NCI-H2171 (cell line): ENCODE measurements at places on chromosomes 1 and 21.

DNA sequence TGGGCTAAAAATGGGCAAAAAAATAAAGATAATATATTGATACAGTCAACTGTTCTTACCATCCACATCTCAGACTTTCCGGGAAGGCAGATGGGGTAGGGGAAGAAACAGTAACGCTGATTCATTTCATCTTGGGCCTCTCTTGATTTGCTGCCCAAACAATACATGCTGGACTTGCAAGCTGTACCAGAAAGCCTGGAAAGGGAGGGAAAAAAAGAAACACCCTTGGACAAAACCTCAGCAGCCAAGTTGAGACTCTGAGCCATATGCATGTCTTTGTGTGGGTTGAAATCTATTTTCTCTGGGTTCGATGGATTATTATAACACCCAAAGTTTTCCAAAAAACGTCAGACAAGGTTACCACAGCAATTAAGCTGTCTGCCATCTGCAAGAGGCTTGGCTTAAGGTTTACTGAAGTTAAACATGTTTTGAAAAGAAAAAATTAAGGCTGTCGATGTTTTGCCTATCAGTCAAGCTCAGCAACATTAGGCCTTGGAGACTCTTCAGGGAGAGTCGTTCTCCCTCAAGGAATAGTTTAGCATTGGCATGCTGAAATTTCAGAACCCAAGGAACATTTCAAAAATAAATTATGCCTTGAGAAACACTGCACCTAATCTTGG is 71.2 kb downstream of the PSMG1 start:
- no peak for DNase-seq

DNA sequence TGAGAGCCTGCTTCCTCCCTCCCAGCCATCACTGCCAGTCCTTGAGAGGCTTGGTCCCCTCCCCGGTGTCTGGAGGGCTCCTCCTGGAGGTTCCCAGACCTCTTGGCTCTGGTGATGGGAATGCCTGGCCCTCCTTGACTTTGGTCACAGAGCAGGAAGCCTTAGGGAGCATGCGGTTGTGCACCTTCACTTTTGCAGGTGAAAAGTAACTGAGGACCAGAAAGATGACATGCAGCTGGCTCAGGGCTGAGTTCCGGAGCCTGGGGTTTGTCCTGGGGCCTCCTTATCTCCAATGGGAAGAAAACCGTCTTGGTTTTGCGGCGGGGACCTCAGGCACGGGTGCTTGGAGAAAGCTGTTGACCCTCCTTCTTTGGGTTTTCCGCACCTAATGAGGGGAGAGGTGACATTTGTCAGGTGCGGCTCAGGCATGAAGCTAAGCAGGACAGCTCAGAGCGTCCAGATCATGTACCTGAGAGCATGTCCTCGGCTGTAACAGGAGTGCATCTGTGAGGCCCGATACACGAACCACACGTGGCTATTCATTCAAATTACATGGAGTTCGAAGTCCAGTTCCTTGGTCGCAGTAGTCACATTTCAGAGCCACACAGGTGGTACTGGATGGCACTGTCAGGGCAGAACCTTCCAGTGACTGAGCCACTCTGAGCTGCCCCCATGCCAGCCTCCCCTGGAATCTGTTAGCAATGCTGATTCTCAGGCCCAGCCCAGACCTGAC is 608 bp upstream of the MX2 start:
- no peak for DNase-seq

GRCh38 chr1:45412899-45413298 is 72.7 kb upstream of the MUTYH start:
- DNase-seq, result no peak

DNA sequence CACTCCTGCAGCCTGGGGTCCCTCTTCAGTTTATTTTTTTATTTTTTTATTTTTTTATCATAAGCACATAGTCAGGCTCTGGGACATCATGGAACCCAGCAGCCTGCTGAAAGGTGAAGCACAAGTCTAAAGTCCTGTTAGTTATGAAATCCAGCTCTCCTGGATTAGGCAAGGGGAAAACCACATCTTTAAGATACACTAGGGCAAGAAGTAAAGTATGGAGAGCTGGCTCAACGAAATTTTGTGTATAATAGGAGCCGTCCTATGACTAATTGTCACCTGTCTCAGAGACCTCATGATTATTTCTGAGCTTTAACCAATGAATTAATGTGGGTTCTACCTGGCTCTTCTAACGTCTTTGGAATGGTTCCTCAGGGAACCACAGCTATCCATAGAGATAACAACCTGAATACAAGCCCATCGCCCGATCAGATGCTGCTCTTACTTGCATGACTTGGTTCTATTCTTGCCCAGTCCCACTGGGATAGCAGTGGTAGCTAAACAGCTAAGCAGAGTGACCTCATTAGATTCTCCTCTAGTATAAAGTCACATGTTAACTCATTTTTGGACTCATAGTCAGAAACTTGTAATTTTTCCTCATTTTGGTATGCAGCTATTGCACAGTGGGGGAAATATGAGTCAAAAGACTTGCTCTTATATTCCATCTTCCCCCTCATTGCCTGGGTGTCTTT is 122.7 kb downstream of the LMO4 start:
- no peak for DNase-seq

- no peak for DNase-seq
Measured at GRCh38 chr1:115676498-115677181, 34.9 kb downstream of the VANGL1 start.

DNA sequence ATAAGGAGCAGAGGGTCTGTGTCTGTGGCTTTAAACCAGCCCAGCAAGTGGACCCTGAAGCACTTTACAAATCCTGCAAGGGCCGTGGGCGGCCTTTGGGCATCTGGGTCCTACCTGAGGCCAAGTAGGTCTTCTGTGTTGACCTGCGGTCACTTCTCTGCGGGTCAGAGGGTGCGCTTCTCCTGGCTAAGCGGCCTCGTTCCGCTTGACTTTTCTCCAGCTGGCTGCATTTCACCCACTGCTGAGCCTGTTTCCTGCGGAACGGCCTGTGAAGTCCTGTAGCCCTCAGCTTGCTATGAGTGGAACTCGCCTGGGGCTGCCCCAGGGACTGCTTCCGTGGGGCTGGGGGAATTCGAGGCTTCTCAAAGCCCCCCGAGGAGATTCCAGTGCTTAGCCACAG is 43.3 kb downstream of the SLC37A1 start:
- DNase-seq, result no peak

DNA sequence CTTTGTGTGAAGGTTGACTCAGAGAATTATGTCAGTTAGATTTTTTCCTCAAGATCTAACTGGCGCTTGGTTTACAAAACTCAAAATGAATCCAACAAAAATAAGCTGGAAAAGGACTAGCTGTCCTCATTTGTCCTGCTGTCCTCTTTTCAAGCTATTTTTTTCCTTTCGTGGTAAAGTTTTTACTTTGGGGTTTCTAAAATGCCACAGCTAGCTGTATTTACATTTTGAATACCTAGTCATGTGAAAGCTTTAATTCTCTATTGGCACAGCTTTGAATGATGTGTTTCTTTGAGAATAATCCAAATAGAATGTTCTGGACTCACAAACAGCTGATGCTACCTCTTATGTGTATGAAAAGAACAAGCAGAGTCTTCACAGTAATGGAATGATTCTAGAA is 673.6 kb upstream of the NR5A2 start:
- DNase-seq, result no peak

GRCh38 chr1:175839779-175840669 is 96.6 kb upstream of the TNR start:
- DNase-seq, result peak; percentile 13

DNA sequence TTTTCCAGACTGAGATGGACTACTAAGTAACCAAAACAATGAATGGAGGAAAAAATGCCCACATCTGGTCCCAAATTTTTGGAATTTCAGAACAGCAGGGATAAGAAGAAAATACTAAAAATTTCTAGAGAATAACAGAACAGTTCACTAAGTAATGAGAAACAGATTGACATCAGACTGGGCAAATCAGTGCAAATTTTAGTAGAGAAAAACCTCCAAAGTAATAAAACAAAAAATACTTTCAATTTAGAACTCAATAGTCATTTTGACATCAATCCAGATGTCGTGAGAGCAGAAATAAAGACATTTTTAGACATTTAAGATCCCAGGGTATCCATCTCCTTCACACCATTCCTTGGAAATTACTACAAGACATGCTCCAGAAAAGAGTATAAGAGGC is 39.3 kb downstream of the CRP start:
- no peak for DNase-seq

DNA sequence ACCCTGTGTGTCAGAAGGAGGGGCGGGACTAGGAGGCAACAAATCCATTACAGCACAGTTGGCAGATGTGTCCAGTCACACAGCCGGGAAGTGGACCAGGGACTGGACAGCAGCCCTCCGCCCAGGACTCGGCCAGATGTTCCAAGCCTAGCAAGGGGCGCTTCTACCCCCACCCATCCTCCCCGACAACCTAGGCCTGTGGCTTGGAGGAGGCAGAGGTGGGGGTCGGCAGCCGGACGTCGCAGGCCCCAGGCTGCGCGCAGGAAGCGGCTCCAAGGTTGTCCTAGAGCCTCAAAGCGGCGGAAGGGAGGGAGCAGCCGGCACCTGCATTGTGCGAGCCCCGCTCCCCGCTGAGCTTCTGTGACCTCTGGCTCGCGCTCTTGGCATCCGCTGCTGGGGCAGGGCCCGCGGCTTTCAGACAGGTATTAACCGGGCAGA is 20.6 kb upstream of the MYCL start:
- DNase-seq, result no peak

DNA sequence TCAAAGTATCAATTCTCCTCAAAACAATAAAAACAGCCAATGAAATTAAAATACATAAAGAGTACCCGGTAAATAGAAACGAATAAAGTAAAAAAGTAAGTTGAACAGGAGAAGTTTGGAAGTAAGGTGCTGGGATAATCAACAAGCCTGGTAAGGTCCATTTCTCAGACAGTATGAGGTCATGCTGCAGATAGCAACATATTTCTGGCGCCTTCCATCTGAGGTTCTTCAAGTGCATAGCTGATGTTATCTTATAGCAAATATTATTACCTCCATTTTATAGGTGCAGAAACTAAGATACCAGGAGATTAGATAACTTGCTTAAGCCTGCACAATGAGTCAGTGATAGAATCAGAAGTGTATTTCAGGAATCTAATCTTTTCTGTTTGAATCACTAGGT is 23.7 kb upstream of the CEP350 start:
- DNase-seq, result no peak

GRCh38 chr1:113247782-113248181 is 142.5 kb upstream of the MAGI3 start:
- DNase-seq, result no peak

DNA sequence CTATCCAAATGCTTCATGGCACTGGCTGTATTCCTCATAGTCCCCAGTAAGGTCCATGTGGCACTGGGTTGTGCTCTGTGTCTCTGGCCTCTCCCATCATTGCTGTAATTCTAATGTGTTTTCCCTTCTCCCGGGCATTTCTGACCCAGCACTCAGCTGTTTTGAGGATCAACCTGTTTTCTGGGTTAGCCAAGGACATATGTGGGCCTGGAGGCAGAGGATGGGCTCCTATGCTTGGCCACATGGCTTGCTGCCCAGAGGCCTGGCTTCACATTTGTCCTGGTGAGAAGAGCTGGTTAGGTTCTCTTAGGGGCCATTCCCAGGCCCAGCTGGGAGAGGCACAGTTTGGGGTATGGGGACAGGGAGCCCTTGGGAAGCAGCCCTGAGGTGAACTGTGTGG is 103.1 kb downstream of the FAM78B start:
- DNase-seq, result no peak

- peak; percentile 67 for DNase-seq
Measured at GRCh38 chr1:211734791-211735190, 59.4 kb upstream of the NEK2 start.

- DNase-seq, result no peak
Measured at GRCh38 chr1:202589190-202589930, 120.9 kb downstream of the SYT2 start.

DNA sequence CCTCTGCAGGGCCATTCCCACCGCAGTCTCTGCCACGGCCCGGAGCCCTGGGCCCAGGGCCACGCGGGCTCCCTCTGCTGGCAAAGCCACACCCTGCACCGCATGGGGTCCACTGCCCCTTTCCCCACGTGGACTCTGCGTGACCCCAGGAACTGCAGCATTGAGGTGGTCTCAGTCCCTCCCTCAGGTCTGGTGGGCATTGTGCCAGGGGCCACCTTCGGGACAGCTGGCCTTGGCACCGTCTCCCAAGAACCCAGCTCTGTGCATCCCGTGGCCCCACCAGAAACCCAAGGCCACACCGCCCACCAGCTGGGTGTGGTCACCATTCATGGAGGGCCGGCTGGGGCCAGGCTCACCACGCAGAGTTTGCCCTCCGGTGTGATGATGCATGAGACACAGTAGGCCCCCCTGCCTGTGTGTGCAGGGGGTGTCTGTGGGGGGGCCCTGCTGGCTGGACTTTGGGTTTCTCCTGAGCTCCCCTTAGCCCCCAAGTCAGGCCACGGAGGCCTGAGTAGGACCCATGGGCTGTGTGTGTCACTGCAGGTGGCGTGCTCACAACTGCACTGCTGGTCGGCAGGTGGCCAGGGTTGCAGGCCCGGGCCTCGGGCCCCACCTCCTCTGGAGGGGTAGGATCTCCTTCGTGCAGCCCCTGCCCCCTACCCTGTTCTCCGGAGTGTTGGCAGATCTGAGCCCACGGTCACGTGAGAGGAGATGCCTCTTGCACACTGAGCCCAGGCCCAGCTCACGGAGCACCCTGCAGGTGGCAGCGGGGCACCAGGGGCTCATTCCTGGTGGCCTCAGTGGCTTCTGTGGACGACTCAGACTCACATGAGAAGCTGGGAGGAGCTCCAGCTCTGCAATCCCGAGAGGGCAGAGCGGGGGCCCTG is 5.8 kb downstream of the VWA1 start:
- peak; percentile 48 for DNase-seq

DNA sequence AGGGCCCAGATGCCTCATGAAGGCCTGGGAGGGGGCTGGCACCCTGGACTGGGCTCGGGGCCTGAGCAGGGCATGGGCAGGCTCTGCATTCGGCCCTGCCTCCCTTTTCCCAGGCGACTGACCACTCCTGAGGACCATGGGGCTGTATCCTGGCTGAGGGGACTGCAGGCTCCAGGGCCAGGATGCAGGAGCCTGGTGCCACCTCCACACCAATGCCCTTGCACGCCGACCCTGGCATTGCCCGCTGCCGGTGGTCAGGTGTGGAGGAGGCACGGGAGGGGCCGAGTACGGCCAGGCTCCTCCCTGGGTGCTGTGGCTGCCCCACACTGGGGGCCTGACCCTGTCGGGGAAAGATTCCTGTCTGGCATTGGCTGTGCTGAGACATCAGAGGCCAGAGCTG is 128.9 kb downstream of the SIK1 start:
- no peak for DNase-seq

- DNase-seq, result no peak
Measured at GRCh38 chr1:154492115-154492514, 9.9 kb upstream of the TDRD10 start.
